Temporal lobe (tissue), 4 donors: ENCODE measurements at places on chromosomes 2 and 18. TPM values are rescaled to one million over a fixed set of nuclear protein-coding genes. Genes with fewer than 3 reads are reported as not detected.

The TUBA3E gene
- not detected for total RNA-seq

The MROH2A gene
- total RNA-seq: not detected

The EMILIN2 gene
- total RNA-seq: 3.0 TPM

The CHMP1B gene
- total RNA-seq: 38.8 TPM

The NEB gene
- total RNA-seq: 1.7 TPM
